AG08395 (cell line): ENCODE measurements at places on chromosomes 4 and X.

DNA sequence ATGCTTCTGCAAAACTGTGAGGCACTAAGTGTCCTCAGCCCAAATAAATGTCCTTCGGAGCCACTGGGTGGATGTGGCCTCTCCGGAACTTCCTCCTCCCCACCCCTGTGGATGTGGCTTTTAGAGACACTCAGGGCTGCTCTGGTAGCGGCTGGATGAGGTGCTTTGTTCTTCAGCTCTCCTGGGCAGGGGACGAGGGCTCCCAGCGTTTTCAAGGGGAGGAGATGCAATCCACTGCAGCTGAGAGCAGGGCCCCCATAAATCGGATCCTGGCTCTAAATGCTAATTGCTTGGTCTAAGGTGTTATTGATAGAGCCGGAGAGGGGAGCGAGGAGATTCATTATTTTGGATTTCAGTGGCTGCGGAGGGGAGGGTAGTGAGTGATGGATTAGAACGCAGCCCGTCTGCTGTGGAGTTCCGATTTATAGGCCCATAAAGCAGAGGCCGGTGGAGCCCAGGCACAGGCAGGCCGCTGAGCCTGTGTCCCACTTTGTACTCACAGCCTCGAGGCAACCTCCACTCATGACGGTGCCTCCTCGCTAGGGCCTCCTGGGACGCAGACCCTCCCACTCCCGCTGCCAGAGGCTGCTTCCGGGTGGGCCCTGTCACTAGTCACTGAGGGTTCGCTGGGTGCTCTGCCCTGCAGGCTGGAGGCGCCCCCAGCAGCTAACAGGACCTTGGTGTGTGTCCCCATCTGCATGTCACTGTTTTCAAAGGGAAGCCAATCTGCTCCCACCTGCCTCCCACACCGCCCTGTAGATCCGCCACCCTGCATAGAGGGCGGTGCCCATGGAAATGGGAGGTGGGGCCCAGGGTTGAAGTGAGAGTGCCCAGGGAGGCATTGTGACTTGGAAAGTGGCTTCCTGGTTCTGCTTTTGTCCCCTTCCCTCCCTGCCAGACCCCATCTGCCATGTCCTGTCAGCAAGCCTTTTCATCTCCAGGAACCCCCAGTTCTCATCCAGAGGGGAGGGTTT lies 135.4 kb upstream of the PSAPL1 start:
- no peak for DNase-seq

DNA sequence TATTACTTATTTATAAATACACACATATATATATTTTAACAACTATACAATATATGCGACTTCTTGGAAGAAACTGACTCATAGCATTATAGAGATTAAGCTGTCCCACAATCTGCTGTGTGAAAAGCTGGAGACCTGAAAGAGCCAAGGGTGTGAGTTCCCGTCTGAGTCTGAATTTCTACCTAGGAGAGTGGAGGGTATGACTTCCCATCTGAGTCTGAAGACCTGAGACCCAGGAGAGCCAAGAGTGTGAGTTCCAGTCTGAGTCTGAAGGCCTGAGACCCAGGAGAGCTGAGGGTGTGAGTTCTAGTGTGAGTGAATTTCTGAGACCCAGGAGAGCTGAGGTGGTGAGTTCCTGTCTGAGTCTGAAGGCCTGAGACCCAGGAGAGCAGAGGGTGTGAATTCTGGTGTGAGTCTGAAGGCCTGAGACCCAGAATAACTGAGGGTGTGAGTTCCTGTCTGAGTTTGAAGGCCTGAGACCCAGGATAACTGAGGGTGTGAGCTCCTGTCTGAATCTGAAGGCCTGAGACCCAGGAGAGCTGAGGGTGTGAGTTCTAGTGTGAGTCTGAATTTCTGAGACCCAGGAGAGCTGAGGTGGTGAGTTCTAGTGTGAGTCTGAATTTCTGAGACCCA lies 8.9 kb upstream of the P2RY8 start:
- no peak for DNase-seq

DNA sequence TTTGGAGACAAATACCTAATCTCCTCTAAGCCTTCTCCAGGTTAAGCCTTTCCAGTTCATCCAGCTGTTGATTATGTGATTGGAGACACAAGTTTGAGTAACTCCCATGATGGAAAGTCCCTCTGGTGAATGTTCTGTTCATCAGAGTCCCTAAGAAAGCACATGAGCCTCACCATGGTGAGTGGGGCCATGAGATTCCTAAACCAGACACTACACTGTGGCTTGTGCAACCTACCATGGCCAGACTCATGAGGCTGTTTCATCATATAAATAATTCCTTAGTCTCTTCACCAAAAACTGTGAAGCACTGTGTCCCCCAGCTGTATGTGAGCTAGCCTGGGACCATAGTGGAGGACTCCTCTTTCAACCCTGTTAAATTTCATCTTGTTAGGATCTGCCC lies 14.4 kb downstream of the PKD2 start:
- no peak for DNase-seq

- no peak for DNase-seq
Observed at GRCh38 chr4:45120163-45120562, 393.8 kb upstream of the GNPDA2 start.

DNA sequence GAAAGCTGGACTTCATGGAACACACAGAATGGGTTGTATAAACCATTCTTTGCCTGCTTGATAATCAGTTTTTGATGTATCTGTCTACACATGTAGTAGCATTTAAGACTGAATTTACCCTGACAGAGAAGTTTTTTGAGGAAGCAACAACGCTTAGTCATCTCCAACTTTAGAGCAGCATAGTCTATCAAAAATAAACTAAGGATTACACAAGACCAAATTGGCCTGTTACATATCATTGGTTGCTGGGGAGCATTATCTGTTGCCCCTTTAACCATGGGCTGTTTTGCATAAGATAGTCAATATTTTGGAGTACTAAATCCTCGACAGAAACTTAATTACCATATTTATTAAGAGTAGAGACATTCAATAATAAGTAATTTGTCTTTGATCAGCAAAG lies 347.4 kb downstream of the FAM47B start:
- DNase-seq: no peak

DNA sequence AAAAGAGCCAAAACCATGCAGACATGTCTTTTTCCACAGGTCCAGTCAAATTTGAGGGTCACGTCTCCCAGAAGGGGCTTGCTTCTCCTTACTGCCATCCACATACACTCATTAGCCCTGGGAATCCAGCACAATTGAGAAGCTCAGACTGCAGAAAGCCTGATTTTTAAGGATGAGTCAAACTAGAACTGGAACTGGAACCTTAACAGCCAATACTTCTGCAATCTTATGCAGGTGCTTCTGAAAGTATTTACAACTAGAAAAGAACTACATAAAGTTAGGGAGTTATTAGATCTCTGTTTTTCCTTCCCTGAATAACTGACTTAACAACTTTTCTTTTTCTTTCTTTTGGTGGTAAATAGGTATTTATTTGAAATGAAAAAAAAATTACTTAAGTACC lies 86.3 kb downstream of the CDS1 start:
- DNase-seq: no peak

GRCh38 chrX:13119386-13119785 lies 75.0 kb upstream of the FAM9C start:
- DNase-seq: peak; percentile 55

GRCh38 chr4:5635826-5636195 lies 72.5 kb downstream of the EVC2 start:
- peak; percentile 51 for DNase-seq

DNA sequence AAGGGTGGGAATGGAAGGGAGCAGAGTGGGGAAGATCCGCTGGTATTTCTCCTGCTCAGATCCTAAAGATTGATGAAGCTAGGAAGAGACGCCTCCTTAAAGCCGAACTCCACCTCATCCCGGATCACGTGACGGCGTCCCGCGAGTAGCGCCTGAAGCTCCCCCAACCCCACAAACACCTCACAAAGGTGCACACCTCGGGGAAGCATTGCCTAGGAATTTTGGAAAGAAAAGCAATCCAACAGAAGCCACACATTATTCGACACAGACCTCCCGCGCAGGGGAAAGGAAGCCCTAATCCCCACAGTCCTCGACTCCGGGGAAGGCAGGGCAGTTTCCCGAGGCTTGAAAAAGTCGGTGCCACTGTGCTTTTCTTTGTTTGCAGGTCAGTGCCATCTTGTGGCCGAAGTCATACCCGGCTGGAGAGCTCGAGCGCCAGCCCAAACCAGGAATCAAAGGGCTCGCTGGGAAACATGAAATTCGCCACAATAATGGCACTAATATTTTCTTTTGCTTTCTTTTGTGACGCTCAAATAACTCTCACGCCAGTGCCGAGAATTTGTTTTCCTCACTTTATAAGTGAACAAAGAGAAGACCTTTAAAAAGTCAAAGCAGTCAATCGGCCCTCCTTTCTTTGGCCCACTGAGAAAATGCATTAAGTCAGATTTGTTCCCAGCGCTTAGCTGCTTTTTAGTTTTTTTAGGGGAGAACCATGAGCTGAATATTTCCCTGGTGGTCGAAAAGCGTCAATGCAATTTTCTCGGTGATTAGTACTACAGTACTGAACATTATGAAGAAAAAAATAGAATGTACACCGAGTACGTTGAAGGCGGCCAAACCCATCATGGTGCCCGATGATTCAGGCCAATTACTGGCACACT lies at the start of gene NPY1R:
Gene NPY1R (minus strand): TSS at position 71 of the 881 bp plus-strand sequence. CDS start 6,042 bp downstream, outside the sequence.
- DNase-seq: peak; percentile 78

- DNase-seq: no peak
Observed at GRCh38 chrX:134148172-134148692, 88.8 kb upstream of the CCDC160 start.

DNA sequence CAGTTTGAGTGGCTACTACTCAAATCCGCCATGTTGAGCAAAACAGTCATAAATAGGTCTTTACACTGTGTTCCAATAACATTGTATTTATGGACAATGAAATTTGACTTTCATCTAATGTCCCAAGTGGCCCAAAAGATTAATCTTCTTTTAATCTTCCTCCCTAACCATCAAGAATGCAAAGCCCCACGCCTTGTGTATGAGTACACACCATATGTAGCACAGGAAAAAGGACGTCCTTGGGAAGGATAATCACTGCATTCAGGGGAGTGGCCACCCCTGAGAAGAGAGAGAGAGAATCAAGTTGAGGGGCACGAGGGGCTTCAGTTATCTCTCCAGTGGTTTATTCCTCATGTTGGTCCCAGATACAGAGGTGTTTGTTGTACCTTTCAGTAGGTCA lies 33.1 kb downstream of the RBM47 start:
- peak; percentile 1 for DNase-seq
